ENCODE measurements at places on chromosomes 1 and 21.

DNA sequence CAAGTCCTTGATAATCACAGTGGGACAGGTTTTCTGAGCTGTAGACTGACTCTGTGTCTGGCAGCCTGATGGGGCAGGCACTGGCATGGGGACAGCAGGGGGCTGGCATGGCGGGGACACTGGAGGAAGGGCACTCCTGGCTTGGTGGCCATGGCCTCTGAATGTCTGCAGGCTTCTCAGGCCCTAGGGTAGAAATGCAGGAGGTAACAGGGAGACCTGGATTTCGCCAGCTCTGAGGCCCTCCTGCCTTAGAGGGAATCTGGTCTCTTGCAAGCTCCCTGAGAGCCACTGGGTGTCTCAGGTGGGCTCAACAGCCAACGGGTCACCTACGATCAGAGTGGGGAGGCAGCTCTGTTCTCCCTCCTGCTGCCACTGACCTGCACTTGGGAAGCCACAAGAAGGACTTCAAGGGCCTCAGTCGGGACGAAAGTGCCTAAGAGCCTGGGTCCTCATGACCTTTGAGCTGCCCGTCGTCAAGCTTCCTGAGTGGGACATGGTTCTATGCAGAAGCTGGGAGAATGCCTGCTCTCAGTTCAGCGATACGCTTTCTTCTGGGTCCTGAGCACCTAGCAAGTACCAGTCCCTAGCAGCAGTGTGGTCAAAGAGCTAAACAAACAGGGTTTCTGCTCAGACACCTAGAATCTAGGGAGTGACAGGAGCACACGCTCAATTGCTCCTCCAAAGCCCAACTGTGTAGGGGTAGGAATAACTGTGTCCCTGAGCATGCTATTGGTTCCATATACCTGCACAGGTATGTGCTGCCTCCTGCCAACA, 569.0 kb downstream of the PTPRU start:
- no peak for DNase-seq
- H3K4me1 ChIP-seq = peaks cover 2% of the 10 kb centered on the region
- H3K27ac ChIP-seq = no peak overlapping the region
- no peak overlapping the region for H3K4me3 ChIP-seq

DNA sequence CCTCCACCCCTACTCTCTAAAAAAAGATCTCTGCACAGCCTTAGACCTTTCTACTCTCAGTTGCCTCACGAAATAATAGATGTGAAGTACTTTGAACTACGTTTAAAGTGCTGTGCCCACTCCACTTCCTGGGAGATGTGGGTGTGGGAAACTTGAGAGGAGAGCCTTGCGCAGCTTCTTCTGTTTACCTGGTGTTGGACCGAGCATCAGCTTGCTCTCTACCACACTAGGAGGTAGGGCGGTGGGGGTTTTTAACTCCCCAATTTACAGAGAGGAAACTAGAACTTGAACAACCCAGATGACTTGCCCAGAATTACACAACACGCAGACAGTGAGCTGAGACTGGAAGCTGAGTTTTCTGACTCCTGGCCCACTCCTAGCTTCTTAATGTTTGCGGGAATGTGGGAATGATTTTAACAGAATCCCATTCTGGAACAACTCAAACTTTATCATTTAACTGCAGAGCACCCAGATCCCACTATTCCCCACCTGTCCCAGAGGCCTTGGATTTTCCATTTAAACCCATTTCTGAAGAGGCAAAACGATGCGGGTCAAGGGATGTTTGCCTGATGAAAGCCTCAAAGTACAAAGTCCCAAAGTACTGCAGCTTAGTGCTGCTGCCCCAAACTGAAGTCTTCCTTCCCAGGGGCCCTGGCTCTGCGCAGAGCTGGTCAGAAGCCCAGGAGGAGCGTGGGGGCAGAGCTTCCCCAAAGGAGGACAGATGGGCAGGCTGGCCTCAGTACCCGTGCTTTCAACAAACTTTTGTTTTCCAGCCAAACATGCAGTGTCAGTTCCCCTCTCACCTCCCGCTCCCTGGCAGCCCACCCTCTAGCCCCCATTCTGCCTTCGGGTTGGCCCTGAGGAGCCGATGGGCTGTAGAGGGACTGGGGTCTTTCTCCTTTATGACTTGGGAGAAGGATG, 19.0 kb downstream of the BTG2 start:
- peak overlapping the region; percentile 83 for H3K4me3 ChIP-seq
- peak overlapping the region; percentile 98 for H3K27ac ChIP-seq
- H3K4me1 ChIP-seq = peaks cover 89% of the 10 kb centered on the region
- no peaks in the 10 kb centered on the region for H3K36me3 ChIP-seq
- H3K27me3 ChIP-seq = no peaks in the 10 kb centered on the region
- peak; percentile 64 for DNase-seq

DNA sequence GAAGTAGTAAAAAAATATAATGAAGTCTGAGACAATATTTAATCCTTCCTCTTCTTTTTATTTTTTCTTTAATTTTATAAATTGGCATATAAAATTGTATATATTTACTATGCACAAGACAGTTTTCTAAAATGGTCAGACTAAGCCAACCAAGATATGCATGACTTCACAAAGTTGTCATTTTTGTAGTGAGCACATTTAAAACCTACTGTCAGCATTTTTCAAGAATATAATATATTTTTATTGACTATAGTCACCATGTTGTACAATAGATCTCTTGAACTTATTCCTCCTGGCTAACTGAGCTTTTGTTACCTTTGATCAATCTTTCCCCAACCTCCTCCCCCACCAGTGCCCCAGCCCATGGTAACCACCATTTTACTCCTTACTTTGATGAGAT, 129.2 kb downstream of the ATP6V1G3 start:
- H3K4me3 ChIP-seq = no peak overlapping the region
- H3K4me1 ChIP-seq = no peaks in the 10 kb centered on the region
- no peaks in the 10 kb centered on the region for H3K27me3 ChIP-seq

GRCh38 chr1:204128464-204128963, 23.3 kb downstream of the ETNK2 start:
- no peak overlapping the region for H3K4me3 ChIP-seq
- peaks cover 6% of the 10 kb centered on the region for H3K4me1 ChIP-seq
- DNase-seq = no peak
- H3K27me3 ChIP-seq = no peaks in the 10 kb centered on the region
- H3K36me3 ChIP-seq = no peaks in the 10 kb centered on the region
- no peak overlapping the region for H3K27ac ChIP-seq

DNA sequence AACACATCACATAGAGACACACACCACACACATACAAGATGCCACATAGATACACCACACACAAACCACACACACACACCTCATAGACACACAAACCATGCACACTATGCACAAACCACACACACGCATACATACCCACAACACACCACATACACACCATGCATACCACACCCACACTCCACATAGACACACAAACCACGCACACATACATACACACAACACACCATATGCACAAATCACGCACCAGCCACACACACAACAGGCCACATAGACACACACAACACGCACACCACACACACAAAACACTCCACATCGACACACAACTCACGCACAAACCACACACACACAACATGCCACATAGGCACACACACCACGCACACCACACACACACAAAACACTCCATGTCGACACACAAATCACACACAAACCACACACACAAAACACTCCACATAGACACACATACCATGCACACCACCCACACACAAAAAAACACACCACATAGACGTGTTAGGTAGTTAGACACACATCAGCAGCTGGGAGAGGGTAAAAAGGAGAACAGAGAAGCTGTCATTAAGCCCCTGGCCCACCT, 49.5 kb upstream of the SLC19A1 start:
- no peak for DNase-seq
- H3K36me3 ChIP-seq = peaks cover 8% of the 10 kb centered on the region
- H3K4me1 ChIP-seq = peaks cover 15% of the 10 kb centered on the region
- H3K27me3 ChIP-seq = peaks cover 19% of the 10 kb centered on the region

- H3K27ac ChIP-seq = peak overlapping the region; percentile 93
- peaks cover 80% of the 10 kb centered on the region for H3K4me1 ChIP-seq
- H3K4me3 ChIP-seq = peak overlapping the region; percentile 49
- H3K36me3 ChIP-seq = no peaks in the 10 kb centered on the region
- H3K27me3 ChIP-seq = no peaks in the 10 kb centered on the region
Measured at GRCh38 chr21:46555225-46555617, 49.7 kb downstream of the S100B start.

DNA sequence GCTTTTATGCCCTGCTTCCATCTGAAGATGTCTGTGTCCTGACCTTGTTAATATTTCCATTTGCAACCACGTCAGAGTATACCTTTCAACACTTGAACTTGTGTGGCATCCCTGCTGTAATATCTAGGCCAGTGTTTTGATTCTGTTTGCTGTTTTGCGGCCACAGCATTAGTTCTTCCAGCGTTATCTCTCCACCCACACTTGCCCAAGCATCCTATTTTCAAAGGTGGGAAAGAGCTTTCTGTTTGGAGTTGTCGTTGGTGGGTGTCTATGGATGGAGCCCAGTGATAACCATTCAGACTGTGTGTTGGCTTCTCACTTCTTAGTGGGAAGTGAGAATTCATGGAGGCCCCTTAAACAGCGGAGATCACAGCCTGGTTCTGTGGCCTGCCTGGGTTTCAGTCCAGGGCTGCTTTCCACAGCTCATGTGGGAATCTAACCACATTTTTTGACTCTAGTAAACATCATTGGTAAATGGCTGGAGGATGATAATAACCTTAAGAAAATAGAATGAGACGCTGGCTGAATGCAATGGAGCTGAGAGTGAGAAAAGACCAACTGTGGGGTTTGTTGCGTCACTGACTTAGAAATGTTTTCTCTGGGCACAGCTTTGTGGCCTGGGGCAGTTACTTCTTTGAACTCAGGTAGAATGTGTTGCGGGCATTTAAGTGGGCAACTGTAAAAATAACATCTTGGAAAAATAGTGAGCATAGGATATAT, 7.6 kb downstream of the TENT5C start:
- H3K27me3 ChIP-seq = peaks cover 9% of the 10 kb centered on the region
- peaks cover 6% of the 10 kb centered on the region for H3K36me3 ChIP-seq
- no peak overlapping the region for H3K4me3 ChIP-seq
- H3K27ac ChIP-seq = no peak overlapping the region
- H3K4me1 ChIP-seq = peaks cover 41% of the 10 kb centered on the region
- no peak for DNase-seq

DNA sequence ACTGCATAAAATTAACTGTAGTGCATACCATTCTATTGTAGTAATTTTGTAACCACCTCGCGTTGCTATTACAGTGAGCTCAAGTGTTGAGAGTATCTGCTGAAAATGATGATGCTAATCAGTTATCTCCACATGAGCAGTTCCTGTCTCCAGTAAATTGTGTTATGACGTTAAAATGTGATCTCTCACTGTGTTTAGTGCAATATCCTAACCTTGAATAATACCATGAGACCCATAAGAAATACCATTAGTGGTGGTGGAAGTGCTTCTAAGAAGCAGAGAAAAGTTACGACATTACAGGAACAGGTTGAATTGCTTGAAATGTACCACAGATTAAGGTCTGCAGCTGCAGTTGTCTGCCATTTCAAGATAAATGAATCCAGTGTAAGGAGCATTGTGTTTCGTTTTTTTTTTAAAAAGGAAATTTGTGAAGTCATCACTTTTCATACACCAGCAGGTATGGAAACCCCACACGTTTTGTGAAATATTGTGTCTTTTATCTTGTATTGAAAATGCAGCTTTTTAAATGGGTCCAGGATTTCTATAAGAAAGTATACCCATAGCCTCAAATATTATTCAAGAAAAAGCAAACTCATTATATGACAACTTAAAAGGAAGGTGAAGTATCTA, 72.5 kb downstream of the ANGPTL1 start:
- H3K4me3 ChIP-seq = no peak overlapping the region
- peaks cover 2% of the 10 kb centered on the region for H3K4me1 ChIP-seq
- H3K27ac ChIP-seq = no peak overlapping the region
- H3K36me3 ChIP-seq = peaks cover 17% of the 10 kb centered on the region
- no peak for DNase-seq

DNA sequence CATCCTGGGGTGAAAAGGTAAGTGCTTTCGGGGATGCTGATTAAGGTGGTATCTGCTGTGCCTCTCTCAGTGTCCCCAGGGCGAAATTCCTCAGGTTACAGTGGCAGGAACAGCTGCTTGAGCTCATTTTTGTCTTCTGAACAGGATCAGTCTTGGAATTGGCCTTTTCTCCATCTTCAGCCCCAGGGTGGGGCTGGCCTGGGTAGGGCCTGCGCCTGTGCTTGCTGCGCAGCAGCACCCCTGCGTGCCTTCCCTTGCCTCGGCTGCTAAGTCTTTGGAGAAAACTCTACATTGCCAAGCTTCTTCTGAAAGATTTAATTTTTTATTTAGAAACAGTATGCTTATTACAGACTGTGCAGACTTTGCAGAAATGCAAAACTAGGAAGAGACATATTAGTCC, 41.7 kb downstream of the ADARB1 start:
- H3K4me3 ChIP-seq = no peak overlapping the region
- no peak overlapping the region for H3K27ac ChIP-seq
- peaks cover 5% of the 10 kb centered on the region for H3K36me3 ChIP-seq
- H3K27me3 ChIP-seq = no peaks in the 10 kb centered on the region
- DNase-seq = no peak
- peaks cover 70% of the 10 kb centered on the region for H3K4me1 ChIP-seq

DNA sequence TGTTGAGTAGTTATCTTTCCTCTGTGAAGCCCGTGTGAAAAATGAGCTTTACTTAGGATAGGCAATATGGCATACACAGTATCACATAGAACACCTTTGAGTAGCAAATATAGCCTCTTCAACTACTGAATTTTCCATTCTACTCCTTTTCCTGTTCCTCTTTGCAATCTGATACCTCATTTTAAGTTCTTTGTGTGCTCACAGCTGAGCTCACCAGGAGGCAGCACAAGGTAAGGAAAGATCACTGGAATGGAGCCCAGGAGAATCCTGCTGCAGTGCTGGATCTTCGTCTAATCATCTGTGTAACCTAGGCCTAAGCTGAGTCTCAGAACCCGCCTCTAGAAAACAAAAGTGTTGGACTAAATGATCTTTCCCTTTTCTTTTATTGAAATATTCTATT, 171.0 kb downstream of the LRRC40 start:
- H3K27me3 ChIP-seq = no peaks in the 10 kb centered on the region
- no peaks in the 10 kb centered on the region for H3K4me1 ChIP-seq
- no peak overlapping the region for H3K4me3 ChIP-seq
- H3K36me3 ChIP-seq = no peaks in the 10 kb centered on the region
- no peak for DNase-seq

- no peak overlapping the region for H3K27ac ChIP-seq
- no peaks in the 10 kb centered on the region for H3K27me3 ChIP-seq
- H3K4me1 ChIP-seq = peaks cover 53% of the 10 kb centered on the region
- no peak for DNase-seq
Measured at GRCh38 chr1:226958300-226958699, 18.2 kb downstream of the COQ8A start.

- H3K27ac ChIP-seq = no peak overlapping the region
- H3K27me3 ChIP-seq = no peaks in the 10 kb centered on the region
- H3K36me3 ChIP-seq = peaks cover 37% of the 10 kb centered on the region
- H3K4me3 ChIP-seq = no peak overlapping the region
- DNase-seq = no peak
Measured at GRCh38 chr1:220243947-220244346, 28.3 kb downstream of the RAB3GAP2 start.

- peak overlapping the region; percentile 96 for H3K27ac ChIP-seq
- peaks cover 98% of the 10 kb centered on the region for H3K4me1 ChIP-seq
- DNase-seq = no peak
- H3K4me3 ChIP-seq = peak overlapping the region; percentile 93
Measured at GRCh38 chr1:19467199-19468187, 17.8 kb downstream of the CAPZB start.
